Esophagus squamous epithelium (tissue), 5 donors: ENCODE measurements at places on chromosomes 2 and 18. TPM values are rescaled to one million over a fixed set of nuclear protein-coding genes. Genes with fewer than 3 reads are reported as not detected.

Gene ABCA12
- total RNA-seq = 4.8 TPM

DNA sequence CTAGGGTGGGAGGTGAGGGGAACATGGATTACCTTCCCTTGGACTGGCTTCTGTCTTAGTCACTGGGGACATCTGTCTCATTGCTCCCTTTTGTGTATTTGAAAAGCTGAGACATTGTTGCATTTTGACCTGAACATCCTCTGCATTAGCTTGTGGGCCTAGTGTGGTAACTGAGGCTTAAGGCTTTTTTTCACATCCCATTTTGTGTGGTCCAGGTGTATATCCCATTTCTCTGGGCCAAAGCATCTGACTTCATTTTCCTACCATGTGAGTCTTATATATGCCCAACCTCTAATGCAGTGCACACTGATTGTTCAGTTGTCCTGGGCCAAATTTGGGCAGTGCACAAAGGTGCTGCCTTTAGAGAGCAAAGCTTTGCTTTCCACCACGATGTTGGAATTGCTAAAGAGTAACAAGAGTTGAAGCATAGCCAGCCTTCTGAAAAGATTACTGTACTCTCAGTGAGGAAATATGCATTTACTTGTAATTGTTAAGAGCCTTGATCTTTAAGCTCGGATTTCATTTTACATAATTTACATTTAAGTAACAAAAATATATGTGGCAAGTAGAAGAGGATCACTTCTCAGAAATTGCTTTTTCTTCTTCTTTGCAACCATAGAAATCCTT is 13.3 kb downstream of the PRKCE start:
- no peak for DNase-seq

DNA sequence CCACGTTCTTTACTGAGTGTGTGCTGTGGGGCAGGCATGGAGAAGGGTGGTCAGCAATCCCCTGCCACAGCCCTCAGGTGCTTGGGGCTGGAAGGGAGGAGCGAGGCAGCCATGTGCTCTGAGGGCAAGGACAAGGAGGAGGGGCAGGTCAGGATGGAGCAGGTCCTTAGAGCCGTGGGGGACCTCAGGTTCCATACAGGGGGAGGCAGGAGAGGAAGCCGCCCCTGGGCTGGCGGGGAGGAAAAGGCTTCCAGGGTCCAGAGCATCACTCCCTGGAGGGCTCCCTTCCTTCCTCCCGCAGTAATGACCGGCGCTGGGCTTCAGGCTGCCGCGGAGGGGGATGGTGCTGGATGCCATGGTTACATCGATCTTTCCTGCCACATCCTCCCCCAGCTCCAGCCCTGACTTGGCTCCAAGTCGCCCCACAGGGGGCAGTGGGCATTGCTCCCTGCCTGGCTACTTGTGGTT is 6.6 kb downstream of the GAREM2 start:
- no peak for DNase-seq

DNA sequence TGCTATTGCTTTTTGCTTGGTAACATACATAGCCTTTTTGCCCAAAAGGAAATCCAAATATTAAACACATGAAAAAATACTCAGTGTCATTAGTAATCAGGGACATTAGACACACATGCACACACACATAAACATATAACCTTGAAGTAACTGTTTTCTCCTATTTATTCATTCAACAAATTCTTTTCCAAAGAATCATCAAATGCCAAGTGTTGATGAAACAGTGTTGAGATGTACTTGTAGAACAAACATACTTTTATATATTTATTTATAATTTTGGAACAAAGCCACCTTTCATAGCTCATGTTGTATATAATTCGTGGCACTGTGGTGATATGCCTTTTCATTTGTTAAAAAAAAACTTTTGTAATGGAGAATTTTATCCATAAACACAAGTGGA is 81.0 kb downstream of the APLF start:
- no peak for DNase-seq

GRCh38 chr2:100403722-100404121 is 13.7 kb downstream of the CHST10 start:
- no peak for DNase-seq

- DNase-seq = no peak
These were observed 1067.4 kb downstream of the LRP1B start for GRCh38 chr2:141063406-141063805.

DNA sequence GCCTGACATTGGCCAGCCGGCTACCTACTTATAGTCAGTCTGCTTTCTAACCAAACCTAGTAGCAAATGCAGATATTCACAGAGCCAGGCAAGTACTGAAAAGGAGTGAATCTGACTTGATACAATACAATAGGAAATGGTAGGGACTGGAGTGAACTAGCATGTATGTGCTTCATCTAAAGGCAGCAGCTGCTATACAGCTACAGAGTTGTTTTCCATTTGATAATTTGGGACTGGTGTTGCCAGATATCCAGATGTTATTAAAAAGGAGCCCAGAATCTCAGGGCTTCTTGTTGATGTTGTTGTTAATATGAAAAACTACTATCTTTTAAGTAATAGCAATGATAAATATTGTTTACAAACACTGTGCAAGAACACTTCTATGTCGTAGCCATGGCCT is 159.4 kb downstream of the BABAM2 start:
- no peak for DNase-seq

DNA sequence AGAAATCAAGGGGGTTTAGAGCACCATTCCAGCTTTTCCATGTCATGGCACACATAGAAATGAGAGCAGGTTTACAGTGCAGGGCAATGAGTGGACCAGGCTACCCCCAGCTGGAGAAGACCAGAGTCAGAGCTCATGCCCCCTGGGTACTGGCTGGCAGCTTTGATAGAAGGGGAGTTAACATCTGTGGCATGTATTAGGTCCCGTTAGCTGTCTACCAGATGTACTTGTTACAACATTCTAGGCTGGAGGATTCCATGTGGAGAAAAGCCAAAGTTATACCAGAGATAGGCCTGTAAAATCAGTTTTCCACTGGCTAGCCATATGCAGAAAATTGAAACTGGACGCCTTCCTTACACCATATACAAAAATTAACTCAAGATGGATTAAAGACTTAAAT is 109.2 kb downstream of the CCDC85A start:
- DNase-seq = no peak

DNA sequence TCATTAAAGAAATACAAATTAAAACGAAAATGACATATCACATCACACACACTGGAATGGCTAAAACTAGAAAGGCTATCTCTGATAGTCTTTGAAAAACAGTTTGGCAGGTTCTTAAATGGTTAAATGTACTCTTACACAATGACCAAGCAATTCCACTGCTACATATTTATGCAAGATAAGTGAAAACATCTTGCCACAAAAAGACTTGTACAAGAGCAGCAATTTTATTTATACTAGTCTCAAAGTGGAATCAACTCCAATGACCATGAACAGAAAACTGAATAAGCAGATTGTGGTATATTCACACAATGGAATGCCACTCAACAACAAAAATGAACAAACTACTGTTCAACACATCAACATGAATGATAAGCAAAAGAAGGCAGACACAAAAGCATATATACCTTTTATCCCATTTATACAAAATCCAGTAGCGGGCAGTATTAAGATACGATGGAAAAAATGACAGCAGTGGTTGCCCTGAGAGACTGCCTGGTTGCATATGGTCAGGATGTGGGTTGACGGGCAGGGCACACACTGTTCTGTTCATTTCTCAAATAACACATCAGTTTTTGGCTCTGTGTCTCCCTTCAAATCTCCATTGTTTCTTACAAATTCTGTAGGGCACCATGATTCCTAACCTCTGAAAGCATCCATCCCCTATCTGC is 25.4 kb downstream of the SP100 start:
- peak; percentile 11 for DNase-seq

DNA sequence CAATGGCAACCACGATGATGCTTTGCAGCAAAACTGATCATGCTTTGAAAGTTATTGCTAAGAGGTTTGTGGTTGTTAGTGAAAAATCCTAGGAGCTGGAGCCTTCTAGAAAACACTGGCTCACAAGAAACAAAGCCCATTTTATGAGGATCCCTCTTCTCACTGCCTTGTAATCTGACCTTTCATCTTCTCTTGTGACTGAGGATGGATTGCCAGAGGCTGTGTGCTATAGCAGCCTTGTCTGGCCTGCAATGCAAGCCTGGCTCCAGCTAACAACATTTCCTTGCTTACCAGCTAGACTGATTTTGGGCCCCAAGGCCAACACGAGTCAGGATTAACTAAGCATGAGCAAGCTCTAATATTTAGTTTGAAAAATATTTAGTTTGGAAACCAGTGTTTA is 13.1 kb downstream of the PIEZO2 start:
- no peak for DNase-seq

GRCh38 chr2:24783641-24784040 is 9.6 kb downstream of the PTRHD1 start:
- DNase-seq = no peak

DNA sequence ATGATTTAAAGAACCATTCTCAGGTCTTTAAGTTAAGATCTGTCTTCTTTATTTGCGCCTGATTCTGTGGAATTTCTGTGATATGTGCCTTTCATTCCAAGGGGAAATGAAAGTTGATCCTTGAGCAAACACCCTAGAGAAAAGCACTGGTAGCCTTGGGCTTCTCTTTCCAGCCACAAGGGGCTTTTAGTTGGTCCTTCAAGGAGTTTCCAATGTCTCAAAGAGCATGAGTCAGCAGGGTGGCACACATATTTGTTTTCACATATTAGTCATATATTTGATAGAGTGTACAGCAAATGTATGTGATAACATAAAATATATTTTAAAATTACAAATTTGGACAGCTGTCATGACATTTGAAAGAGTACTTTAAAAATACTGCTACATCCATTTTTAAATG is 339.5 kb downstream of the TXNL1 start:
- no peak for DNase-seq

GRCh38 chr2:42047488-42048298 is at the start of gene PKDCC:
PKDCC (plus strand) TSS chr2:42048021; CDS start chr2:42048200, 179 bp downstream.
- DNase-seq = no peak

DNA sequence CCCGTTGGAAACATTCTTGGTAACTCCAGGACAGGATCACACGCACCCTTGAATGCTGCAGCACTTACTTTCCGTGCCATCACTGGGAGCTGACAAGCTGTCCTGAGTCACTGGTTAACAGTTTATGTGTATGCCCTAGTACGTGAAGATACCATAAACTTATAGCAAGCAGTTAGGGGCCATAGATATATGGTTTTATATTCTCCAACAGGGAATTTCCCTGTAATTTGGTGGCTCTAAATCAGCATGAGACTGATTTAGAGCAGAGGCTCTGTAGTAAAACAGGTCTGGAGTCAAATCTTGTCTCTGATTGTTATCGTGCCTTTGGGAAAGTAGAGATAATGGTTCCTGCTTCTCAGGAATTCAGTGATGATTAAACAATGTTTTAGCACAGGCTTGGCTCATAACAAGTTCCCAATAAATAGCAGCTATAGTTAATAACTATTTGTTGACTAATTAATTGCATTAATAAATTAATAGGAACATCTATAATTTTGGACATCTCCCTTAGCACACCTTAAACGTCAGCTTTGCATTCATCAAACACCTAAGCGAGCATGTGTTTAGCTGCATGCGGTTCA is 215.2 kb downstream of the VAPA start:
- DNase-seq = no peak
